ENCODE measurements at places on chromosomes 12 and 14.

DNA sequence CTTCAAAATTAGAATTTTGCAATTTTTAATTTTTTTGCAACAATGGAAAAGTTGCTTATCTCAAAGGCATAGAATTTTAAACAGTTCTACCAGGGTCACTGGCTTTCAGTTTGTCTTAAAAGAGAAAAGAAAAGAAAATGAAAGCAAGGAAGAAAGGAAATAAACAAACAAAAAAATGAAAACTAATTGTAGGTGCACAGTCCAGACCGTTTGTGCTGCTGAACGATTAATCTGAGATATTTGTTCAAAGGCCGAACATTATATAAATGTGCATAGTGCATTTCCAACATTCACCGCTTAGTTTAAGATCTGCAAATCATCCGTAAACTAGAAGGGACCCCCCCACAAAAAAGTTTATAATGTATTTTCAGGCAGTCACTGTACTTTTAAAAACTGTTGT is 5.5 kb upstream of the OTX2 start:
- DNase-seq: no peak

- DNase-seq: no peak
Measured at GRCh38 chr14:35416108-35416750, 11.7 kb upstream of the NFKBIA start.

DNA sequence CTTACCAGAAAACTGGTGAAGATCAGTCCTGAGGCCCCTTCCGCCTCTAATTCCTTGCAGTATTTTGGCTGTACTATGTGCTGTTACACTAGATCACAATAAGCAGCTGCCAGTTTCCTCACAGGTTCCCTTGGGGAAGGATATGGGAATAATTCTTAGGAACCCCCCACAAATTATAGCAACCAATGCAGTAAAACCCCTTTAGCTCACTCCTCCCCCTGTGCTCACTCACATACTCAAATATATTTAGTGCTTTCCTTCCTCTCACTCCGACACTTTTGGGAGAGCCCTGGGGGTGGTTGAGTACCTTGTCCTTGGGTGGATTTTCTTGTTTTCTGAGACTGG is 162.7 kb downstream of the ETV6 start:
- DNase-seq: no peak

DNA sequence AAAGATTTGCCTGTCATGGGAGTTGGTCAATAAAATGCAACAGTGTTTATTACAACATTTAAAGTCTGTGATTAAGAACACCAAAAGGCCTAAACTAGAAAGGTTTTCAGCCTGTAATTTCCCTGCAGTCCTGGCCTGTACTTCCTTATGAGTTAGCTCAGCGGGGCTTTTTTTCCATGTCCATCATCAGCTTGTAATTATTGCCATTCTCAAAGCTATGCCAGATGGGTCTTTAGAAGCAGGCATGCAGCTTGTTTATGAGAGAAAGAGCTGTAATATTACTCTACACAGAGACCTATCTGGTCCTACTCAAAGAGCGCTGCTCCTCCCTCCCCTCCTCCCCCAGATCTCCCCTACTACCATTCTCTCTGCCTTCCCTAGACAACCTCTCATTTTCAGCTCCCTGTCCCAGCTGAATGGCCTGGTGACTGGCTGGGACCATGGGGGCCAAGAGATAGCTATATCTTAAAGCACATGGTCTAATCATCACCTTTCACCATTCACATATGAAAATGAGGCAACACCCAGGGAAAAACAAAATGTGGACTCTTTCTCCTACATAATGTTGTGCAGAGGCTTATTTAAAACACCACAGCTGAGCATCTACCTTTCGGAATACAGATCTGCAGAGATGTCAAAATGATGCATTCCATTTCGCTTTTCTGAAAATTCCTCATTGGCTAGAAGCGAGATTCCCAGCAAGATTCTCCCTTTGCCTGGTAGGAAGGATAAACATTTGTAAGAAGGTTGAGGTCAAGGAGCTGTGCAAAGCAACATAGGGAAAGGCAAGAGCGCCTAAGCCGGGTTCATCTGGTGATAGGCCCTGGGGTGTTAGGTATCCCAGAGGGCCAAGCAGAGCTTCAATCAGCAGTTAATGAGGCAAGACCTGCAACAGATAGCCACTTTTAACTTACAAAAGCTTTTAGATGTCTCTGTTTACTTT is 209.7 kb upstream of the CDKN3 start:
- DNase-seq: no peak
